Hindlimb muscle (tissue), 1 donor: ENCODE measurements at places on chromosomes 3 and 15.

- peak; percentile 48 for DNase-seq
These were observed 89.2 kb upstream of the MEF2A start for GRCh38 chr15:99476413-99477222.

DNA sequence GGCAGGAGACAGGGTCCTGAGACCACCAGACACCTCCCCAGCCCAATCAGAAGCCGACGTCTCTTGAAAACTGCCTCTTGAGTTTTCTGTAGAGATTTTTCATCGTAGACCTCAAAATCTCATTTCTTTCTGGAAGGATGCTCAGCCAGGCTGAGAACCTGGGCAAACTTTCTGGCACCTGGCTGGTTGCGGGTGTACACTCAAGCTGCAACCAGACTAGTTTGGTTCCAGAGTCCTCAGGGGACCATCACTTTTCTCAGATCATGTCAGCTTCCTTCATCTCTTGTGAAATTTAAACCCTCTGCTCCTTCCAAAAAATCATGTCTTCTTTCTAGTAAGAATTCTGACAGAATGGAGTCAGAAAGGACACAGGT, 45.1 kb downstream of the CMTM7 start:
- DNase-seq: no peak

DNA sequence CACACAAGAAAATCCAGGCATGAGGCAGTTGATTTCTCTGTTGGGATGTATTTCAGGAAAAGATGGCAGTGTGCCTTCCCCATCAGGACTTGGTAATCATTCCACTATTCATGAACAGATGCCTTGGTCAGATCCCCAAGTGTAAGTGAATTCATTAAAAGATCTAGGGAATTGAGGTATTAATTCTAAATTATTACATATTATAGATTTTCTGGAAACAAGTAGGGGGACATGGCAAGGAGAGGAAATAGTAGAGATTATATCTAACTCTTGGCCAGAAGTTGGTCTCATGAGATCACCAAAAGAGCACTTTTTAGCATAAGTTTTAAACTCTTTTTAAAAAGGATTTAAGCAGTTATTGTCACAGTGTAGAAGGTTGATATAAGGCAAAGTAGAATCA, 74.4 kb upstream of the MDFIC2 start:
- DNase-seq: peak; percentile 4

- no peak for DNase-seq
These were observed 92.5 kb downstream of the LIPC start for GRCh38 chr15:58524247-58524646.

DNA sequence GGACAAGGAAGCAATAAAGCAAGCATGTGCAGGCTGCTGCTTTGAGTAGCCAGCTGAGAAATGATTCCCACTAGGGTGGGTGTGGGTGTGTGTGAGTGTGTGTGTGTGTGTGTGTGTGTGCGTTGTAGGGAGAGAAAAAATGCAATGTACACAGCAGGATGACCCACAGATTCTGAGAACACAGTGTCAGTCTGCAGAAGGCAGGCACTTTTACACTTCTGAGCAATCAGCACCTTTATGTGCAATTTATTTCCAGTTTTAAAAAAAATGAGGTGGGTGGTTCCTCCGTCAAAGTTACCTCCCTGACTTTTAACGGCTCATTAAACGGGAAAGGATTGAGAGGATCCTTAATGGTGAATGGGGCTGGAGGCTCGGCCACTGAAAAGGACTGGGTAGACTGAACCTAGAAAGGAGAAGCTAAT, 38.5 kb upstream of the LIPC start:
- peak; percentile 23 for DNase-seq

DNA sequence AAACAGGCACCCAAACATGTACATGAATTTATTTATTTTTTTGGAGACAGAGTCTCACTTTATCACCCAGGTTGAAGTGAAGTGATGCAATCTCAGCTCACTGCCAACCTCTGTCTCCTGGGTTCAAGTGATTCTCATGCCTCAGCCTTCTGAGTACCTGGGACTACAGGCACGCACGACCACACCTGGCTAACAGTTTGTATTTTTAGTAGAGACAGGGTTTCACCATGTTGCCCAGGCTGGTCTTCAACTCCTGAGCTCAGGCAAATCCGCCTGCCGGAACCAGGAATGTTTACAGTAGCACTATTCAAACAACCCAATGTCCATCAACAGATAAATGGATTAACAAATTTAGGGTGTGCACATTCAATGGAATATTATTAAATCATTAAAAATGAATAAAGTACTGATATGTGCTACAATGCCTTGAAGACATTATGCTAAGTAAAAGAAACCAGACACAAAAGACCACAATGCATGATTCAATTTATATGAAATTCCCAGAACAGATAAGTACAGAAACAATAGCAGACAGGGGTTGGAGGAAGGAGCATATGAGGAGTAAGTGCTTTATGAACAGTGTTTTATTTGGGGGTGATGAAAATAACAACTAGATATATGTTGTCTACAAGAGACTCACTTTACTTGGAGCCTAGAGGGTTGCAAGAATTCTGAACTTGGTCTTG, 1.3 kb downstream of the LEO1 start:
- no peak for DNase-seq

GRCh38 chr15:78080088-78080460, 2.6 kb upstream of the TBC1D2B start:
- no peak for DNase-seq
